ENCODE measurements at places on chromosomes 5 and 9.

DNA sequence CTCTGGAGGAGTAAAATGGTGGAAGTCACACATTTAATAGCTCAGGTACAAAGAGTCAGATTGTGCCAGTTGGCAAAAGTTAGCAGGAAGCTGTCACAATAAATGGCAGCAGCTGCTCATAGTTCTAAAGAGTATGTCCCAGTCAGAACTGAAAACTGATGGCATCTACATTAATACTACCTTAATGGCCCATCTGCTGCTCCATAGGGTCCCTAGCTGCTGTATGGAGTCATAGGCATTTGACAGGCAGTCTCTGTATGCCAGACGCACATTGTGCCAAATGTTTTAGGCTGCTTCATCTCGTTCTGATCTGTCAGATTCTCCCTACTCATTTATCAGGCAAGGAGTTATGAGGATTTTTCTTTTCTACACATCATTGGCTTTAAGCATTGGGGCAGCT lies 515.8 kb upstream of the ARRDC3 start:
- no peaks in the 10 kb centered on the region for H3K27me3 ChIP-seq
- H3K36me3 ChIP-seq, result no peaks in the 10 kb centered on the region
- no peak overlapping the region for H3K27ac ChIP-seq
- no peak overlapping the region for H3K4me3 ChIP-seq

- H3K4me3 ChIP-seq, result peak overlapping the region; percentile 12
- no peak for DNase-seq
- H3K36me3 ChIP-seq, result no peaks in the 10 kb centered on the region
- H3K27me3 ChIP-seq, result no peaks in the 10 kb centered on the region
- H3K27ac ChIP-seq, result no peak overlapping the region
Observed at GRCh38 chr5:55027595-55027994, 3.5 kb downstream of the GZMK start.

GRCh38 chr5:114010362-114010761 lies 351.5 kb upstream of the KCNN2 start:
- no peak for DNase-seq
- no peak overlapping the region for H3K27ac ChIP-seq
- H3K36me3 ChIP-seq, result no peaks in the 10 kb centered on the region
- no peaks in the 10 kb centered on the region for H3K27me3 ChIP-seq

- no peaks in the 10 kb centered on the region for H3K27me3 ChIP-seq
- H3K36me3 ChIP-seq, result peaks cover 16% of the 10 kb centered on the region
- H3K4me3 ChIP-seq, result no peak overlapping the region
- no peak for DNase-seq
- no peaks in the 10 kb centered on the region for H3K4me1 ChIP-seq
Observed at GRCh38 chr9:75170898-75171360, 82.6 kb downstream of the OSTF1 start.

DNA sequence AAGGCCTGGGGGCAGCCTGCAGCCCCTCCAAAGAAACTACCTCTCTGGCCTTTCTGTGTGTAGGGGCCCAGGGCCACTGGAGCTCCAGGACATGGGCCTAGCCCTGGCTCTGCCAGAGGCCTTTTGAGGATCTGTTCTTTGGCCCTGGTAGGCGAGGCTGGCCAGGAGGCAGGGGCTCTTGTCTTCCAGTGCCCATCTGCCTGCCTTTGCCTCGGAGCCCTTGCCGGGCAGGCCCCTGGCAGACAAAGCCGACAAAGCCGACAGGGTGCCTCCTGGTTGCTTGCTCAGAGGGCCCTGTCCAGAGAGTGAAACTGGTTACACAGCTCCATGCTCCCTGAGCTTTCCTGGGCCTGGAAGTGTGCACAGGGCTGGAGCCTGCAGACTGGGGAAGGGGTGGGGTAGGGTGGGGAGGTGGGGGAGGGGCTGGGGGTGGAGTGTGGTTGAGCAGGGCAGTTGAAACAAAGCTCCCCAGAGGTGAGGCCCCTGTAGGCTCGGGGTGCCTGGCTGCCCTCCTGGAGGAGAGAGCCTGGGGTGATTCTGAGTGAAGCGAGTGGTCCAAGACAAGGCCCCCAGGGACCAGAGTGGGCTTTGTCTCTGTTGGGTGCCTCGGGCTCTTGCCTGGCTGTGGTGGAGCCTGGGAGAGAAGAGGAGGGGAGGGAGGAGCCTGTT lies 29.3 kb downstream of the PTPA start:
- H3K27ac ChIP-seq, result peak overlapping the region; percentile 95
- peak; percentile 13 for DNase-seq
- peaks cover 50% of the 10 kb centered on the region for H3K36me3 ChIP-seq

GRCh38 chr5:143431789-143432188 lies 28.3 kb upstream of the NR3C1 start:
- no peak overlapping the region for H3K4me3 ChIP-seq
- H3K27ac ChIP-seq, result no peak overlapping the region
- no peak for DNase-seq
- H3K4me1 ChIP-seq, result peaks cover 34% of the 10 kb centered on the region

- no peak overlapping the region for H3K4me3 ChIP-seq
- no peak overlapping the region for H3K27ac ChIP-seq
Observed at GRCh38 chr5:133731951-133732350, 119.6 kb upstream of the FSTL4 start.

DNA sequence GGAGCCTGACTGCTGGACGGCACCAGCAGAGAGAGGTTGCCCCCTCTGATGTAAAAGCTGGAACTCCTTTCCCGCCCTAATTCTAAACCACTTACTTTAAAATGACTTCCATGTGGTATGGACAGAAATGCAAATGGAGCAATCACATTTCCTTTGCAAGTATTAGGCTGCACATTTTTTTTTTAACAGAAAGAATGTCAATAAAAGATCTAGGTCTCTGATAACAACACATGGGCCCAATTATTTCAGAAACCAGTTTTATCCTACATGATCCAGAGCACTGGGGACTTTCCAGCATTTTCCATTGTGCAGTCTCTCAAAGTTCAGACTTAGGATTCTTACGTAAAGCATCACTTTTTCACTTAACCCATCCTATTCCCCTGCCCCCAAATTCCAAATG lies 203.7 kb downstream of the NXNL2 start:
- no peak overlapping the region for H3K27ac ChIP-seq
- peaks cover 2% of the 10 kb centered on the region for H3K27me3 ChIP-seq
- DNase-seq, result no peak
- H3K4me1 ChIP-seq, result no peaks in the 10 kb centered on the region
- H3K4me3 ChIP-seq, result no peak overlapping the region
- H3K36me3 ChIP-seq, result no peaks in the 10 kb centered on the region

GRCh38 chr9:130347931-130348330 lies 82.4 kb downstream of the HMCN2 start:
- DNase-seq, result no peak
- no peaks in the 10 kb centered on the region for H3K4me1 ChIP-seq
- no peak overlapping the region for H3K27ac ChIP-seq
- no peaks in the 10 kb centered on the region for H3K36me3 ChIP-seq
- H3K27me3 ChIP-seq, result peaks cover 6% of the 10 kb centered on the region

- H3K27ac ChIP-seq, result no peak overlapping the region
- no peak for DNase-seq
- H3K36me3 ChIP-seq, result peaks cover 3% of the 10 kb centered on the region
- peaks cover 12% of the 10 kb centered on the region for H3K4me1 ChIP-seq
- no peak overlapping the region for H3K4me3 ChIP-seq
Observed at GRCh38 chr9:79668956-79669355, 97.2 kb downstream of the TLE4 start.

DNA sequence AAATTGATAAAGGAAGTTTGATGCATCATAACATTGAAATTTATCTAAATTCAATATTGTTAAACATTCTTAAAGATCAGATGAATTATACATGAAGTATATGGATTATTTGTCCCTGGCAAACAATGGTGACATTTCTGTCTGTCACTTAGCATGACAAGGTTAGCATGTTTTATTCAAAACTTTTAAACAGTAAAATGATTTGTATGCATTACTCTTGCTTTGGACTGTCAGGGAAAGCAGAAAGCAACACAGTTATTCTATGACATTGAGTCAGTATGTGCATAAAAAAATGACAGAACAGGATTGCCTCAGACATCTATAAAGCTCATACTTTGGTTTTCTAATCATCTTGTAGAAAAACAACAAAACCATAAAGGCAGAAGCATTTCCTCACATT lies 193.7 kb downstream of the IZUMO3 start:
- no peaks in the 10 kb centered on the region for H3K36me3 ChIP-seq
- no peak overlapping the region for H3K4me3 ChIP-seq
- no peak overlapping the region for H3K27ac ChIP-seq
- H3K27me3 ChIP-seq, result no peaks in the 10 kb centered on the region
- H3K4me1 ChIP-seq, result no peaks in the 10 kb centered on the region

- no peaks in the 10 kb centered on the region for H3K27me3 ChIP-seq
- H3K36me3 ChIP-seq, result peaks cover 33% of the 10 kb centered on the region
- peaks cover 42% of the 10 kb centered on the region for H3K4me1 ChIP-seq
- DNase-seq, result no peak
- no peak overlapping the region for H3K4me3 ChIP-seq
Observed at GRCh38 chr5:141634720-141635119, 1.9 kb downstream of the HDAC3 start.

DNA sequence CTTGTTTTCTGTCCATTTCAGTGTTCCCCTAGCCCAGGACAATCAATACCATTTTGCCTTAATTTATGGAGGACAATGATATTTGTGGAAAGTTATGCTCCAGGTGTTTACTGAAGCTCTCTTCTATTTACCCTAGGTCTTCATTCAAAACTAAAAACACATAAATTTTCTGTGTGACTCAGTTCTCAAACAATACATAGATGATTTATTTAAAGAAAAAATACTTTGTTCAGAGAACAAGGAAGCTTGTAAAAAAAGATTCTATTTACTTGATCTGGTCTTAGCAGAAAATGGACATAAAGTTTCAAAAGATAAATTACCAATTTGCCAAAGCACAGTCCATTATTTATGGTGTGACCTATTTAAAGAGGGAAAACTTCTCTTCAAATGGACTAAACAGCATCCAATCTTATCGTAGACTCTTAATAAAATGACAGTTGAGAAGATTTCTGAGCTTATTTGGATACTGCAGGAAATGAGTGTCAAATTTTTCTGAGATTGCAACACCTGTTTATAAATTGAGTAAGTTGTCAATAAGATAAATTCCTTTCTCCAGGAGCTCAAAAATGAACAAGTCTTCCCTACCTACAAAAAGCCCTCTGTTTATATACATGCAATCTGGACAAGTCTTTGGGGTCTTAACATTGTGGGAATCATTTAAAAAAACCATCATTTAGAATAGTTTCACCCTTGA lies 627.2 kb downstream of the PSAT1 start:
- DNase-seq, result no peak
- H3K27me3 ChIP-seq, result no peaks in the 10 kb centered on the region
- H3K4me3 ChIP-seq, result no peak overlapping the region
- H3K4me1 ChIP-seq, result no peaks in the 10 kb centered on the region

DNA sequence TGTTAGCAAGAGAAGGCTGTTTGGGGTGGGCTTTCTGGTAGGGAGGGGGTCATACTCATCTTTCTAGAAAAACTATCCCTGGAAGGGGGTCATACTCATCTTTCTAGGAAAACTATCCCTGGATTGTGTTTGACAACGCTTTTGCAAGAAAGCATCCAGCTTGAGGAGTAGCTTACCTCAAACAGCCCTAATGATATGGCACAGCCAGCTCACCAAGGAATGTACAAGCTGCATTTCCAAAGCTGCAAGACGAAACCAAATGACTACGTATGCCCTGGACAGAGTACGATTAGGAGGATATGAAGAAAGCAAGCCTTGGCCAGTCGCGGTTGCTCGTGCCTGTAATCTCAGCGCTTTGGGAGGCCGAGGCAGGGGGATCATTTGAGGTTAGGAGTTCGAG lies 63.4 kb downstream of the KLF4 start:
- peaks cover 8% of the 10 kb centered on the region for H3K4me1 ChIP-seq
- no peaks in the 10 kb centered on the region for H3K36me3 ChIP-seq
- no peak overlapping the region for H3K4me3 ChIP-seq
- H3K27me3 ChIP-seq, result no peaks in the 10 kb centered on the region

- no peaks in the 10 kb centered on the region for H3K36me3 ChIP-seq
- H3K27ac ChIP-seq, result no peak overlapping the region
- peaks cover 5% of the 10 kb centered on the region for H3K4me1 ChIP-seq
- H3K4me3 ChIP-seq, result no peak overlapping the region
- DNase-seq, result no peak
Observed at GRCh38 chr5:180865981-180866695, 5.1 kb upstream of the ZFP62 start.

DNA sequence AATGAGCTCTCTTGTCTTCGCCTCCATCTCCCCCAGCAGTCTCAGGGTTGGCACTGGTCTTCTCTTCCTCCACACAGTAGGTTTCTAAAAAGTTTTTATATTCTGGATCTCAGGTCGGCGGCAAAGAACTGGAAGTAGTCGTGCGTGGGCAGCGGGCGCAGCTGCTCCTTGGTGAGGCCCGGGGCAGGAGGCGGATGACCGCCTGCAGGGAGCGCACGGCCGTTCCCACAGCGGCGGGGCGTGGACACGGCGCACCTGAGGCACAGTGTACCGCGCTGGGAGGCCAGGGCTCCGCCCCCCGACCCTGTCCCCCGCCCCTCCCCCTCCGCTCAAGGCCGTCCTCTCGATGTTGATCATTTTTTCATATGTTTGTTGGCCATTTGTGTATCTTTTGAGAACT lies 92.4 kb downstream of the STX17 start:
- H3K4me3 ChIP-seq, result no peak overlapping the region
- no peak overlapping the region for H3K27ac ChIP-seq
- DNase-seq, result no peak
- no peaks in the 10 kb centered on the region for H3K4me1 ChIP-seq
- peaks cover 15% of the 10 kb centered on the region for H3K36me3 ChIP-seq

DNA sequence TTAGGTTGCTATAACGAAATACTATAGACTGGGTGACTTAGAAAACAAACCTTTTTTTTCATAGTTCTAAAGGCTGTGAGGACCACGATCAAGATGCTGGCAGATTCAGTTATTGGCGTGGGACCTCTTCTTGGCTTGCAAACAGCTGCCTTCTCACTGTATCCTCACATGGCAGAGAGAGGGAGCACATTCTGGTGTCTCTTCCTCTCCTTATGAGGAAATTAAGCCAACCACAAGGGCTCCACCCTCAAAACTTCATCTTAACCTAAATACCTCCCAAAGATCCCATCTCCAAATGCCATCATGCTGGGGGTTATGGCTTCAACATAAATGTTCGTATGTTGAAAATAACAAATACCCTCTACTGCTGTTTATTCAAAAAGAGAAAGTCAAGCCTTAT lies 197.1 kb downstream of the CEMIP2 start:
- no peaks in the 10 kb centered on the region for H3K27me3 ChIP-seq
- no peak overlapping the region for H3K27ac ChIP-seq
- DNase-seq, result no peak
- H3K36me3 ChIP-seq, result no peaks in the 10 kb centered on the region

DNA sequence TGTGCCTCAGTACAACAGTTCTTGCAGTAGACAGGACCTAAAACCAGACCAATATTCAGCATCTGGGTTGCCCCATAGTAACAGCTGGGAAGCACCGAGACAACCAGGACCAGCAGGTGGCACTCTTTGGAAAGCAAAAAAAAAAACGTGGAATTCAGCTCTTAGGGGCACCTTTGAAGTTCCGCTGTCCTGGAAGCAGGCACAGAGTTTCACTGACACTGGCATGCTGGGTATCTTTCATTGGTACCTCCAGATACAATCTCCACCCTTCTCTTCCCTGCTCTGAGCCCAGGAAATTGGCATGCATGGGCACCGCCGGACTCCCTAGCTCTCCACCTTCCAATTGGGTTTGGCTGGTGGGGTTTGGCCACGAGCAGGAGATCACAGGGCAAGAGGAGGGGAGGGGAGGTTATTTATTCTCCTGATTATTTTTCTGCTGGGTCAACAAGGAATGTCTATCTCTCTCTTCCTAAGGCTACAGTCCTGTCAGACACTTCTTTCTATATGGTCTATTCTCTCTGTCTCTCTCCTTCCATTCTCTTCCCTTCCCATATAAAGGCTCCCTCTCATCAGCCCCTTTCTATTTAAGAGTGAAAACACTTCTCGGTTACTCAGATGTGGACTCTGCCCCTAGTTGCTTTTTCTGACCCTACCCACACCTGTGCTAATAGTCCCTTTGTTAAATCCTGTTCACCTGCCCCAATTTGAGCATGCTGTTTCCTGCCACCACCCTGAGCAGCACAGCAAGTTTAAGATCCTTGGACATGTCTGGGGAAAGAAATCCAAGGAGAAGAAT lies 1.9 kb upstream of the IDNK start:
- no peak overlapping the region for H3K27ac ChIP-seq
- DNase-seq, result peak; percentile 26
- no peaks in the 10 kb centered on the region for H3K27me3 ChIP-seq
